NCI-H2029 (cell line): ENCODE measurements at places on chromosomes 2 and 18.

DNA sequence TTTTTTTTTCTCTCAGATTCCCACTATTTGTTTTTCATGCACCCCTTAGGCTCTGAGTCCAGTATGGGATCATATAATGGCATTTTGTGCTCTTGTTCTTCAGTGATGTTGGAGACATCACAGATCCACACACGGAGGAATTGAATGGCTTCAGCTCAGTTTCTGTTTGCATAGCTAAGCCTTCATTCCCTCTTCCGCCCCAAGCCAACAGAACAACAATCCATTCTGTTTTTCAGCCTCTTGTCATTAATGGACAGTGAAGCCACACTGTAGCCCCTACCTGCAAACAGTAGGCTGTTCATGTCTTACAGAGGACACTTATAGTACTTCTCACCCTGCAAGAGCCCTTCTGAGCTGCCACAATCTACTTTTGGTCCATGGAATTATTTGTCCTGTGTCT, 64.0 kb upstream of the ZSWIM2 start:
- no peak for DNase-seq

DNA sequence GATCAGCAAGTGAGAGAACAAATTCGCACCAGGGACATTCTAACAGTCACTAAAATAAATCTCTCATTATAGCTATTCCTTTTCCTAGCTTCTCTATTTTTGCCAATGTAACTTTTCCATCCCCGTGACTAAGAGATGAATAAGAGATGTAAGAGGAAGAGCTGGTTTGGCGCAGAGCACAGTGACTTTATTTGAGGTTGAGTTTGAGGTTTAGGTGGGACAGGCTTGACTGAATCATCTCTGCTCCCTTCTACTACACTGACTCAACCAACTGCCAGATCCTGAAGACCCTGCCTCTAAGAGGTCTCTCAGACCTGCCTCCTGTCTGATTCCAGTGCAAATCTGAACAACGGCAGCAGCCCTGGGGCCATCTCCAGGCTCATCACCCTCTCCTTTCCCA, 28.0 kb downstream of the RFX8 start:
- no peak for DNase-seq

DNA sequence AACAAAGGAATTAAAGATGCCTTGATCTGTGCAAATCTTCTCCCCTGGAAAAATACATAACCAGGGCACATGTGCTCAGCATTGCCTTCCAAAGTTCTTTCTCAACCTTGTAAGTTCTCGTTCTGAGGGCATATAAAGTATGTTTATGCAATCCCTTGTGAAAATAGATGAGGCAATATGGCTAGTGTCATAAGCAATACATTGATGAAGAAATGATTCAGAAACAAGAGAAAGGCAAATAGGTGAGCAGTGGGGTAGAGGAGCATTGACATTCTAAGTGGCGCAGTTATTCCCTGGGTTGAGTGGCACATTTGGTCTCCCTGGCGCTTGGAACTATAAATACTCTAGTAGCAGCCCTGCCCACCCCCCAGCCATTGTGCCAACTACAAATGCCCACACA, 57.4 kb upstream of the PGAP1 start:
- no peak for DNase-seq

- no peak for DNase-seq
Observed at GRCh38 chr2:169050476-169051240, 18.7 kb upstream of the DHRS9 start.

DNA sequence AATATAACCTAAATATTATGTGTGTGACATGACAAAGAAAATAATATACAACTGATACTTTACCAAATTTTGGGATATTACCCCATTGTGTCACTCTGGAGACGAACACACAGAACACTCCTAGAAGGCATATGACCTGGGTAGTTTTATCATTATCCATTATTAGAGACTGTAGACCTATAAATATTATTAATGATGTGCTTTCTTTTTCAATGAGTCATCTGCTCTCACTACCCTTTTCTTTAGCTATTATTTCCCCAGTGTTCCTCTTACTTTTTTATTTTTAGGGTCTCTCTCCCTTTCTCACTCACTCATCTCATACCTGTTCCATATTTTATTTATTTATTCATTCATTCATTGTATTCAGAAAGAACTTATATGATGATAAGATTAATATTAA, 143.3 kb upstream of the ITGA4 start:
- DNase-seq, result no peak

GRCh38 chr2:21607572-21607971, 483.8 kb downstream of the TDRD15 start:
- no peak for DNase-seq
